ENCODE measurements at places on chromosomes 13 and 19. TPM values are rescaled to one million over a fixed set of nuclear protein-coding genes. Genes with fewer than 3 reads are reported as not detected.
A peak's percentile ranks its signal among the peaks of the same experiment; 100 is the strongest.

GRCh38 chr19:48859711-48860572 is 8.5 kb downstream of the PLEKHA4 start:
- H3K27me3 ChIP-seq = no peaks in the 10 kb centered on the region
- H3K4me1 ChIP-seq = no peaks in the 10 kb centered on the region
- DNase-seq = no peak

- no peaks in the 10 kb centered on the region for H3K36me3 ChIP-seq
- no peak overlapping the region for H3K4me3 ChIP-seq
- no peak for DNase-seq
- H3K27ac ChIP-seq = no peak overlapping the region
- no peaks in the 10 kb centered on the region for H3K27me3 ChIP-seq
- H3K4me1 ChIP-seq = peaks cover 2% of the 10 kb centered on the region
Observed at GRCh38 chr19:34504809-34505291, 23.3 kb downstream of the WTIP start.

GRCh38 chr19:58569943-58570670 is 3.0 kb downstream of the MZF1 start:
- no peak overlapping the region for H3K27ac ChIP-seq
- H3K36me3 ChIP-seq = no peaks in the 10 kb centered on the region
- no peaks in the 10 kb centered on the region for H3K27me3 ChIP-seq
- DNase-seq = peak; percentile 41

- no peak overlapping the region for H3K27ac ChIP-seq
- no peak for DNase-seq
- no peak overlapping the region for H3K4me3 ChIP-seq
- H3K4me1 ChIP-seq = peaks cover 2% of the 10 kb centered on the region
- no peaks in the 10 kb centered on the region for H3K36me3 ChIP-seq
Observed at GRCh38 chr19:39122934-39123731, 2.5 kb upstream of the PAK4 start.

GRCh38 chr13:73369095-73369494 is 310.3 kb downstream of the KLF5 start:
- no peak overlapping the region for H3K4me3 ChIP-seq
- no peaks in the 10 kb centered on the region for H3K4me1 ChIP-seq
- no peaks in the 10 kb centered on the region for H3K27me3 ChIP-seq
- no peak for DNase-seq
- H3K27ac ChIP-seq = no peak overlapping the region
- H3K36me3 ChIP-seq = no peaks in the 10 kb centered on the region

DNA sequence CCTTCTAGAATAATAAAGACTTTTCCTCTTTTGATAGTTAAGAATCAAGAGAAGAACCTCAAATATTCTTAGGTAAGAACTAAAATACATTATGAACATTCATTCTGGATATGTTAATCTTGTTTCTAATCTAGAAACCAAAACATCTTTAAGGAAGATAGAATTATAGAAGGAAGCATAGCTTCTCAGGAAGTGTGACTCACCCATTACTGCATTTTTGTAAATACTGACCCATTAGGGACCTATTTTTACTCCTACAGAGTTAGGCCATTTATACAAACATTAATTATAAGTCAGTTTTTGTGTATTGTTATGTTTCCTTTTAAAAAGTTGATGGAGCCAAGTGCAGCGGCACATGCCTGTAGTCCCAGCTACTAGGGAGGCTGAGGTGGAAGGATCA is 147.1 kb downstream of the NUFIP1 start:
- no peak overlapping the region for H3K4me3 ChIP-seq
- DNase-seq = no peak
- peaks cover 1% of the 10 kb centered on the region for H3K4me1 ChIP-seq
- no peak overlapping the region for H3K27ac ChIP-seq
- no peaks in the 10 kb centered on the region for H3K27me3 ChIP-seq
- no peaks in the 10 kb centered on the region for H3K36me3 ChIP-seq

DNA sequence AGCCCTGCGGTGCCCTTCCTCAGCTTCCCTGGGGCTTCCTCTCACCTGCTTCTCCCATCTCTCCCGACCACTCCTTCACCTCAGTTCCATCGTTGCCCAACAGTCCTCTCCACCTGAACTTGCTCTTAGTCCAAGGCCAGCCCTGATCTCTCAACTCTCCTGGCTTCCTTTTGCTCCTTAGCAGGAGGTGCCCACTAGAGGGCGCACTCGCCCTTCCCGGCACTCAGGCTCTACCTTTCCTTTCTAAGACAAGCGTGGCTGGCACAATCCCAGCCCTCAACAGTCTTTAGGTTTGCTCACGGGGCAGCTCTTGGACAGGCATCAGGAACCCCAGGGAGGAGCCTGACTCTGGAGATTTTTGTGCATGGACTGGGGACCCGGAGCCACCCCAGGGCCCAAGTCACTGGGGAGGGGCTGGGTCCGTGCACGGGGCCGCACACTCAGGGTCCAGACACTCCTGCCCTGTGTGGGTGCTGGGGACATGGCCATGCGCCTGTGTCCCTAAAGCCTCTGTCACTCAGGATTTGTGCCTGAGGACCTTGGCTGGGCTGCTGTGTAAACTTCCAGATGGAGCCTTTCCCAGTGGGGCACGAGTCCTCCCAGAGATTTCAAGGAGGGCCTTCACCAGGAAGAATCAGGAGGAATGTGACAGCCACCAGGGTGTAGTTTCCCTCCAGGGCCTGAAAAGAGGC is 12.1 kb upstream of the CEACAM8 start:
- no peak overlapping the region for H3K4me3 ChIP-seq
- DNase-seq = no peak
- no peak overlapping the region for H3K27ac ChIP-seq
- H3K36me3 ChIP-seq = no peaks in the 10 kb centered on the region
- H3K4me1 ChIP-seq = no peaks in the 10 kb centered on the region

- H3K36me3 ChIP-seq = no peaks in the 10 kb centered on the region
- H3K4me3 ChIP-seq = no peak overlapping the region
- H3K27ac ChIP-seq = no peak overlapping the region
- no peak for DNase-seq
Observed at GRCh38 chr19:35261356-35262100, 7.2 kb upstream of the USF2 start.

GRCh38 chr19:32669310-32669709 is 5.7 kb downstream of the ANKRD27 start:
- H3K4me3 ChIP-seq = no peak overlapping the region
- peaks cover 2% of the 10 kb centered on the region for H3K4me1 ChIP-seq
- H3K27me3 ChIP-seq = no peaks in the 10 kb centered on the region
- H3K27ac ChIP-seq = no peak overlapping the region
- no peaks in the 10 kb centered on the region for H3K36me3 ChIP-seq
- no peak for DNase-seq

GRCh38 chr13:72025836-72026235 is 158.8 kb upstream of the DACH1 start:
- no peak overlapping the region for H3K4me3 ChIP-seq
- DNase-seq = no peak
- no peak overlapping the region for H3K27ac ChIP-seq

- DNase-seq = no peak
- H3K4me1 ChIP-seq = no peaks in the 10 kb centered on the region
- H3K4me3 ChIP-seq = no peak overlapping the region
- H3K27ac ChIP-seq = no peak overlapping the region
Observed at GRCh38 chr13:30256713-30257467, 50.5 kb downstream of the KATNAL1 start.

DNA sequence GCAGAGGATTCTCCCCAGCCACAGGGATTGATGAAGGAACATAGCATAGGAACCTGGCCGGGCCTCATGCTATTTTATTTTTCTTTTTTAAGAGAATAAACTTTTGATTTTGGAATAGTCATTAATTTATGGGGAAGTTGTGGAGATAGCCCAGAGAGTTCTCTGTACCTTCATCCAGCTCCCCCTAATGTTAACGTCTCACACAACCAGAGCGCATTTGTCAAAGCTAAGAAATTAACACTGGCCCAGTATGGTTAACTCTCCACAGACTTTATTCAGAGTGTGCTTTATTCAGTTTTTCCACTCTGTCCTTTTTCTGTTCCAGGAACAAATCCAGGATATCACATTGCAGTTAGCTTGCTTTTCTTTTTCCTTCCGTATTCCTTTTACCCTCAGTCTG is 59.4 kb downstream of the RGCC start:
- no peak overlapping the region for H3K27ac ChIP-seq
- H3K27me3 ChIP-seq = no peaks in the 10 kb centered on the region
- no peaks in the 10 kb centered on the region for H3K36me3 ChIP-seq
- H3K4me1 ChIP-seq = no peaks in the 10 kb centered on the region

DNA sequence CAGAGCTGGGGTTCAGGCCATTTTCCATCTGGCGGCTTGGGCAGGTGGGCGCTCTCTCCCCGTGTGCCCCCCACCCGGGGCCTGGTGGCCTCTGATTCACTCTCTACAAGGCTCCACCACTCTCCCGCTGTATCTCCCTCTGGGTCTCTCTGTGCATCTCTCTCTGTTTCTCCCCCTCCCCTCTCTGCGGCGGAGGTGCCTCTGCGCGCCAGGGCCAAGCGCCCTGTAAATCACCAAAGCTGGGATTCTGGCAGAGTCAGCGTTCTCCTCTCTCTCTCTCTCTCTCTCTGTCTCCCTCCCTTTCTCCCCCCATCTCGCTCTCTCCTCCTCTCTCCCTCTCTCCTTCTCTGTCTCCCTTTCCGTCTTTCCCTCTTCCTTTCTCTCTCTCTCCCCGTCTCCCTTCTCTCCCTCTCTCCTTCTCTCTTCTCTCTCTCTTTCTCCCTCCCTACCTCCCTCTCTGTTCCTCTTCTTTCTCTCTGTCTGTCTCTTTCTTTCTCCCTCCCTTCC is 3.9 kb downstream of the NFIC start:
- no peaks in the 10 kb centered on the region for H3K36me3 ChIP-seq
- H3K4me3 ChIP-seq = peak overlapping the region; percentile 88
- peak overlapping the region; percentile 97 for H3K27ac ChIP-seq
- H3K4me1 ChIP-seq = peaks cover 28% of the 10 kb centered on the region
- no peaks in the 10 kb centered on the region for H3K27me3 ChIP-seq
- peak; percentile 76 for DNase-seq

DNA sequence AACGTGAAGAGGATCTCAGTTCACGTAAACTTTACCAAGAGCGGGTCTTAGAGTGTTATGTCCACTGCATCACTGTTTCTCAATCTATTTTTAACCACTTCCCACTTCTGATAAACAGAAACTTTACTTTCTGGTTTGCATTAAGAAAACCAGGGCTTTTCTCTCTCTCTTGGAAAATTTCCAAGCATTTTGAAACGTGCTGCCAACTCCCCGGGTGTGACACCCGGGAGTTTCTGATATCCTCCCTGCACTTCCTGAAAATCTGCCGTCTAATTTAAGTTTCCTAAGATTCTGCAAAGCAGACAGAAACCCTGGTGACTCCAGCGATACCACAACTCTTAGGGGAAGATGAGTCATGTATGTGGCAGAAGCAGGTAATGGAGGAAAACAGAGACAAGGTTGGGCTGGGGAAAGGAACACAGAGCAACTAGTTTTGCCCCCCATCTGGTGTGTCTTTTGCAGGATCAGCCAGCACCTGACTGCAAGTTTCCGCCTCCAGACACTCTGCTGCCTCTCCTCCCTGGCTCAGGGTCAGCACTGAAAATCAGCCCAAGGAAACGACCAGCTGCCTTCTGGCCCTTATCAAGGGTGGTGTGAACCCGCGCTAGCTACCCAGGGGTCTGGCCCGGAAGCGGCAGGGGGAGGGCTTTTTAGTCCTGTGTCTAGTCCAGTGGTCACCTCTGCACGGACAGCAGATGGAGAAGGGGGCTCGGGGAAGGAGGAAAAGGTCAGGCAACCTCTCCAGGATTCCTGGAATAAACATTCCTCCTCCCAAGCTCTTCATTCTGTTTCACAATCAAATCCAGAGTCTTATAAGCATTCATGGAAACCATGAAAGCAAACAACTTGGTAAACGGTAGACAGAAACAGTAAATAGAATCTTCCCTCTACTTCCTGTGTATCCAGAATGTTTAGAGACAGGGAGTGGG is 11.3 kb upstream of the FFAR2 start:
- peak overlapping the region; percentile 35 for H3K27ac ChIP-seq
- H3K4me1 ChIP-seq = peaks cover 17% of the 10 kb centered on the region
- peak; percentile 46 for DNase-seq
- no peak overlapping the region for H3K4me3 ChIP-seq
- H3K27me3 ChIP-seq = no peaks in the 10 kb centered on the region

DNA sequence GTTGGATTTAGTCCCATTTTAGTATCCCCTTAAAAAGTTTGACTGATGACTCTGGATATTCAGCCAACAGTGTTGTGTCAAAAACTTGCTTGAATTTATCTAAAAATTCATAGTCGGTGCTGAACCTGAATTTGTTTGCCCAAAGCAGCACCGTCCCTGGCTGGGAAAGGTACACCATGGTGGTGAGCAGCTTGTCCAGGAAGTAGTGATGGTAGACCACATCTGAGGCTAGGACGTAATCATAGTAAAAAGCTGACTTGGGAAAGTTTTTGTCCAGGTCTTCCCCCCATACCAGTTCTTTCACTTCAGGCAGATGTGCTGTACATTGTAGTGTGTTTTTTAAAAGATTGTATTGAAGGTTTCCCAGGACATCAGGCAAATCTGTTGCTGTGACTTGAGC is 8.8 kb downstream of the METTL21C start:
- no peaks in the 10 kb centered on the region for H3K27me3 ChIP-seq
- H3K27ac ChIP-seq = no peak overlapping the region
- no peaks in the 10 kb centered on the region for H3K4me1 ChIP-seq
- no peak overlapping the region for H3K4me3 ChIP-seq

- no peak overlapping the region for H3K4me3 ChIP-seq
- H3K27ac ChIP-seq = peak overlapping the region; percentile 38
- peaks cover 2% of the 10 kb centered on the region for H3K4me1 ChIP-seq
- H3K36me3 ChIP-seq = no peaks in the 10 kb centered on the region
- DNase-seq = no peak
Observed at GRCh38 chr19:43634506-43634871, 5.2 kb downstream of the CADM4 start.

GRCh38 chr13:114260814-114261213 is 20.6 kb upstream of the UPF3A start:
- no peaks in the 10 kb centered on the region for H3K4me1 ChIP-seq
- no peaks in the 10 kb centered on the region for H3K27me3 ChIP-seq
- H3K4me3 ChIP-seq = no peak overlapping the region
- no peaks in the 10 kb centered on the region for H3K36me3 ChIP-seq
- H3K27ac ChIP-seq = no peak overlapping the region

DNA sequence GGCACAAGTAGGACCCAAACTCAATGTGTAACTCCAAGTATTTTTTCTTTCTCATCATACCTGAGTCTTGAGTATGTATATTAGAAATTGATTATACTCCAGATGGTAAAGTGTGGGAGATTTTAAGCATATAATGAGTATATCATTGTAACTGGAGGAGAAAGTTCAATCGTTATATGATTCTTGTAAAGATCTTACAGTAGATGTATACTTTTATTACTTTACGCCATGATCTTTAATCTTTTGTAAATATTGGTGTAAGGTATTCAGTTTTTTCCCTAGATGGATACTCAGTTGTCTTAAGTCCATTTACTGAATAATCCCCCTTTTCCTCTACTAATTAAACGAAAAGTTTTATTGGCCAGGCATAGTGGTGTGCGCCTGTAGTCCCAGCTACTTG is 25.2 kb downstream of the PAN3 start:
- no peaks in the 10 kb centered on the region for H3K36me3 ChIP-seq
- no peak for DNase-seq
- H3K27ac ChIP-seq = no peak overlapping the region
- peaks cover 5% of the 10 kb centered on the region for H3K4me1 ChIP-seq

Gene ZNF317
- 26.3 TPM for total RNA-seq

Gene FFAR2
- total RNA-seq = not detected

Gene SNRNP70
- 254 TPM for total RNA-seq

Gene KLK14
- not detected for total RNA-seq

Gene ATP4A
- not detected for total RNA-seq

Gene NLRP4
- total RNA-seq = not detected

Gene FPR1
- 2.4 TPM for total RNA-seq

Gene NLRP8
- not detected for total RNA-seq

Gene FAM98C
- 18.4 TPM for total RNA-seq

Gene SHANK1
- total RNA-seq = 1.7 TPM

Gene ZNF549
- 3.9 TPM for total RNA-seq

Gene ZNF575
- total RNA-seq = 3.9 TPM

Gene BRME1
- total RNA-seq = 2.3 TPM

All from ovary (tissue), 10 donors.